ENCODE measurements at places on chromosomes 4 and X.

- no peak for DNase-seq
These were observed 44.3 kb upstream of the DCLK2 start for GRCh38 chr4:150033901-150034300.

DNA sequence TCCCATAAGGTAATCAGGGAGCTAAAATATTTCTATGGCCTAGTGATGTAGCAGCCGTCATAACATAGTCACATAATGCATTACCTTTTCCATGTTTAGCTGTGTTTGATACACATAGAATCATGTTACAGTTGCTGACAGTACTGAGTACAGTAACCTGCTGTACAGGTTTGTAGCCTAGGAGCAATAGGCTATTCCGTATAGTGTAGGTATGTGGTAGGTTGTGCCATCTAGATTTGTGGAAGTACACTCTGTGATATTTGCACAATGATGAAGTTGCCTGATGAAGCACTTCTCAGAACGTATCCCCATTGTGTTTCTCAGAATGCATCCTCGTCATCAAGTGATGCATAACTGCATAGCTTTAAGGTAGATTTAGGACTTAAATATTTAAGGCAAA is 495.6 kb upstream of the ZFP42 start:
- DNase-seq = no peak

GRCh38 chrX:78687586-78687985 is 28.5 kb upstream of the RTL3 start:
- no peak for DNase-seq

DNA sequence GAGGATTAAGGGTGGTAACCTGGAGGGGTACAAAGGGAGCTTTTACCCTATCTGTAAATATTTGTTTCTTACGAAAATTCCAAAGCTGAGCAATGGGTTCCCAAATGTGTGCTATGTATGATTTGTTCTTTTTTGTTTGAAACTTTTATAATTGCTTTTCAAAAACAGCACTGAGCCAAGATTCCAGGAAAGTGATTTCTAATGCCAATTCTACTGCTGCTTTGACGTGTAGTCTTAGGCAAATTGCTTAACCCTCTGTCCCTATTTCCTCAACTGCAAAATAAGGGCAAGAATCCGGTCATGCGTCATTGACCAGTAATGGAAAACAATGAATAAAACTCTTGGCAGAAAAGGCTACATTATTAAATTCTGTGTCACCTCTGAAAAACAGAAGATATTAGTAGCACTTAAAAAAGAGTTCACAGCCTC is 454.7 kb downstream of the IL15 start:
- peak; percentile 4 for DNase-seq

DNA sequence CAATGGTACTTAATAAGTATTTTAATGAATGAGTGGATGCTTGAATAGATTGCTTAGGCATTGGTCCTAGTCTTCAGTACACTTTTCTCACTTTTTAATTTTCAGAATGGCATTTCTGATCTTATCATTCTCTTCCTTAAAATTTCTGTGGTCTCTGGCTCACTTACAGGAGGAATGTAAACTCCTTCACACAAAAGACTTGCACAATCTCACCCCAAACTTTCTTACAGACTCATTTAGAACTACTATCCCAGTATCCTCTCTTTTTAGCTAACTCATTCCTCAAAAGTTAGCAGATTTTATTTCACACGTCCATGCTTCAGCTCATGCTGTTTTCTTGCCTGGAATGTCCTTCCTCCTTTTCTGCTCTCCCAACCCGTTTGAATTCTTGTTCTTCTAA is 350.1 kb downstream of the GRXCR1 start:
- no peak for DNase-seq

DNA sequence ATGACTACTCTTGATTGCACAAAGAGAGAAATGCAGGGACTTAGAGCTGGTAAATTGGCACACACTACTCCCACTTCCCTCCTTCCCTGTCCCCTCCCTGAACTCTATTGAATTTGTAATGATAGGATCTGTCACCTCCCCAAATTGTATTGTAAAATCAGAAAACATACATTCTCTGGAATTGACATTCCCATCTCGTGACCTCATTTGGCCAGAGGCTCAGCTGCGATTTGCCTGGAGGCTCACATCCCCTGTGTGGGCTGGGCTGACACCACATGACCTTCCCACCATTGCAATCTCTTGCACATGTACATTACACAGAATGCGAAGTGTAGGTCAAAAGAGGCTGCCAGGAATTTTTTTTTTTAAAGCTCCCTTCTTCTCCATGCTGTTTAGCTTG is 172.1 kb downstream of the MID1IP1 start:
- no peak for DNase-seq

DNA sequence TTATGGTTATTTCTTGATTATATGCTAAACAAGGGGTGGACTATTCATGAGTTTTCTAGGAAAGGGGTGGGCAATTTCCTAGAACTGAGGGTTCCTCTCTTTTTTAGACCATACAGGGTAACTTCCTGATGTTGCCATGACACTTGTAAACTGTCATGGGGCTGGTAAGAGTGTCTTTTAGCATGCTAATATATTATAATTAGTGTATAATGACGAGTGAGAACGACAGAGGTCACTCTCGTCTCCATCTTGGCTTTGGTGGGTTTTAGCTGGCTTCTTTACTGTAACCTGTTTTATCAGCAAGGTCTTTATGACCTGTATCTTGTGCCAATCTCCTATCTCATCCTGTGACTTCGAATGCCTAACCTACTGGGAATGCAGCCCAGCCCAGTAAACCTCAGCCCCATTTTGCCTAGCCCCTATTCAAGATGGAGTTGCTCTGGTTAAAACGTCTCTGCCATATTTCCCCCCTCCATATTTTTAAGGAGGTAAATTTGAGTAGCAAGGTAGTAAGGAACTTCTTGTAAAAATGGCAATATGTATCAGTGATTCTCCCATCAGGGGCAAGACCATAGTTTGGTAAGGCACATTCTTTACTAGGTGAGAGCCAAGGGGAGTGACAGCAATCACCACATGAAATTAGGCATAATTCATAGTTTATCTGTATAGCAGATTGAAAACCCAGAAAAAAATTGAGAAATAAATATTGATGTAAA is 2.6 kb downstream of the CXCL2 start:
- DNase-seq = no peak

DNA sequence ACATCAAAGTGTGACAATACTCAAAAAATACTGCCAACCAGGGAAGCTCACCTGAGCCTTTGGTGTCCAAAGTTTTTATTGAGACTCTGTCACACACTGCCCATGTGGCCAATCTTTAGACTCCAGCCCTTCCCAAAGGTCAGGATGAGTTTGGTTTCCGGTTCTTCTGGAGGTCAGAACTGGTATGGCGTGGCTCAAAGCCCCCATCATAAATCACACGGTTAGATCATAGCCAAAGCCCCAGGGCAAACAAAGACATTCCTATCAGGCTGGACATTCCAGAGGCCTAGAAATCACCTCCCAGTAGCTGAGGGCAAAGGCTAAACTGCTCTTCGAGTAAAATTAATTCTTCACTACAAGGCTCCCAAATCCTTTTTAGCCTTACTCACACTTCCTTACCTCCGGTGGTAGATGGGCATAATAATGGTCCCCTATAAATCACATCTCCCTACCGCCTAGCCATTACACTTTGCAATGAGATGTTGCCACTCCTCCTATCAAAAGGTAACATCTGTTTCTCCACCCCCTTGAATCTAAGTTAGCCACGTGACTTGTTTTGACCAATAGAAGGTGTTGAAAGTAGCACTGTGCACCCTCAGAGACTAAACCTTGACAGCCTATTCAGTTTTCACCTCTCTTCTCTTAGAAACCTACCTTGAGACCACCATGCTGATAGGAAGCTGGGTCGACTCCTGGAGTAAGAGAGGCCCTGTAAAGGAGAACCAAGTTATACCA is 137.8 kb upstream of the DUSP21 start:
- no peak for DNase-seq

DNA sequence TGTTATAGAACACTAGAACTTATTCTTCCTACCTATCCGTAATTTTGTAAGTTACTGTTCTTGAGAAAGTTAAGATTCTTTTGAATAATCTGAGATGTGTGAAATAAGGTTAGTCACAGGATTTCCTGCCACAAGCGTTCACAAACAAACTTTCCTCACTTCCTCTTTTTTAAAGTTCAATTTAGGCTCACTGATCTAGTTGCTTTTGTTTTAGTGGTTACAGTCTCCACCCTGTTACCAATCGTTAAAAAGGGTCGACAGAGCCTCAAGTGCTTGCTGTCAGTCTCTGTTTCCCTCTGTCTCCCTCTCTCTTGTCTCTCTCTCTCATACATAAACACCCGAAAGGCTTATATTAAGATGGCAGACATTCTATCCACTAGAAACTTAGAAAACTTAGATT is 35.9 kb upstream of the STK26 start:
- DNase-seq = no peak

DNA sequence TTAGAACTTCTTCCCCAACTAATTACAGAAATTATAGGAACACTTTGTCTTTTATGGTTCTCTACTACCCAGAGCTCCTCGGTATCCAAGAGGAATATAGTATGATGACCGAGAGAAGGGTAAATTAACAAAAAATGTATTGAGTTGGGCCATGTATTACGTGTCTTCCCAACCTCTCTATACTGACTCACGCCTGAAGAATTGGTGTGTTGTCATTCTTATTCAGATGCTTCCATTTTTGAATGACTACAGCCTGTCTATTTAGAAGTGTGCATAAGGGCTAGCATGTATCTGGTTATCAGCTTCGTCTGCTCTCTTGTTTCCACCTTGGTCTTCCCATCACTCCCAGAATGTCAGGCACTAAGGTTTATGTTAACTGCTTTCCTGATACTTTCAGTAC is 24.5 kb upstream of the SCD5 start:
- no peak for DNase-seq

DNA sequence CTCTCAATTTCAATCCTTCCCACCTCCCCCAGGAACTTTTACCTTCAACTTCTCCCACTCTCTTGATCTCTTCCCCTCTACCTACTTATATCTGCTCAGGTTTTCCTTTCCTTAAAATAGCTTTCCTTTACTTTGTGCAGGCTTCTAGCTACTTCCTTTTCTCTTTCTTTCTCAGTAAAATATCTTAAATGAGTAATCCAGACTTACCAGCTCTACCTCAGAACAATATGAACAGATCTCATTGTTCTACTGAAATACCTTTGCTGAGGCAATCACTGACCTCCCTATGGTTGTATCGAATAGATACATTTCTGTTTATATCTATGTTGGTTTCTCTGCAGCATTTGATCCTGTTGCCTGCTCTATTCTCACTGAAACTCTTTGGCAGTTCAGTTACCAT is 86.7 kb upstream of the WDR44 start:
- no peak for DNase-seq

- DNase-seq = peak; percentile 80
These were observed 1.1 kb downstream of the AVPR2 start for GRCh38 chrX:153905481-153906095.

GRCh38 chr4:20684852-20685763 is 15.2 kb upstream of the PACRGL start:
- DNase-seq = no peak

DNA sequence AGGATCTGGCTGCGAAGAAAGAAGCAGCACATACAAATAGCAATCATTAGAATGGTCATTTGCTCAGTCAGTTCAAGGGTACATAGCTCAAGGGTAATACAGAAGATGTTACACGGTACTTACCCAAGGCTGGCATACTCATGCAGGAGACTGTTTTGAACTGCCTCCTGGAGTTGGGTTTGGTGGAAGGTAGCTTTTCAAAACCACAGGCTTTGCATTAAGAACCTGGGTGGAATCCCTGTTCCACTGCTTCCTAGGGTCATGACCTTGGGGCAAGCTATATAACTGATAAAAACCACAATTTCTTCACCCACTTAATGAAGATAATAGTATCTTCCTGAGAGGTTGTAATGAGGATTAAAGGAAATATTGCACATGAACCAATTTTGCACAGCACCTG is 36.5 kb downstream of the TBC1D9 start:
- DNase-seq = no peak

DNA sequence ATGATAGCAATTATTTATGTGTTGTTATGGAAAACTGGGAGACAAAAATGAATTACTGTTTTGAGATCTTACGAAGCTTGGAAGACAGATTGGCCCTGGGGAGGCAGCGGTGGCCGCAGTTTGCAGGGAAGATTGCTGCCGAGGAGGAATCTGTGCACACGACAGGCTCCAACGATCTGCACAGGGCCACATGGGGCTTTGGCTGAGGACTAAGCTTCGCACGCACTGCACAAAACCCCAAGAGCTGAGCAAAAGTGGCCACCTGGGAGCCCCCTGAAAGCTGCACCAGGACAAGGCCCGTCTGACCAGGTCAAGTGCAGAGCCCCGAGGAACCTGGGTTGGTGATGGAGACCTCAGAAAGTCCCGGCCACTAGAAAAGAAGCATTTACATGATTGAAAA is 5.2 kb upstream of the PDE6B start:
- DNase-seq = no peak

DNA sequence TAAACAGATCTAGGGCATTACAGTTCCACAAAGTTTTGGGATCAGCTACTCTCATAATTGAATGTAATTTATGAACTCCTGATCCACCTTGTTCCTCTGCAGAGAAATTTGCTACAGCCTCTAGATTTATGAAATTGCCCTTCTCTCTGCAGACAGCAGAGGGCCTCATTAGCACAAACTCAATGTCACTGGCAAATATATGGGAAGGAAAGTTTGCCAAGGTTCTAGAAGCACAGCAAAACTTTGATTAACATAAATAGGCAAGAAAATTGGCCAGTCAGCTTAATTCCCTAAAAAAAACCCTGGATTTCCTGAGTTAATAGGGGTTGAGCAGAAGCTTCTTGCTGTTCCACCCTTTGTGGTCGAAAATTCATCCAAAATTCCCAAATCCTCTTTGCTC is 31.5 kb downstream of the PRPS1 start:
- no peak for DNase-seq

- DNase-seq = no peak
These were observed 73.6 kb upstream of the ELOVL6 start for GRCh38 chr4:110271986-110272385.

DNA sequence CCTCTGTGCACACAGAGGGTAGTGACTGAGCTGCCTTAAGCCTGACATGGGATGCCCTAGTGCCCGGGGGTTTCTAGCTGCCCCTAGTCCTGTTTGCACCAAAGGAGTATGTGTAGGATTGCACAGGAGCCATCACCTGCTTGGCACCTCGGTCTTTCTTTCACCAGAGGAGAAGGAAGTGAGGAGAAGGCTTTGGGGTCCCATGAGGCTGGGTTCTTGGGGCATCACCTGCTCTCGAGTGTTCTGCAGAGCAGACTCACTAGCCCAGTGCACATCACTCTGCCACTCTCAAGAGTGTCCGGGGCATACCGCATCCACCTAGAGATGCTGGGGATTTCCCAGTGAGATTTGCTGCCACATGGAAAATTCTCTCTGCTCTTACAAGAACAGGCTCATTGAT is 40.5 kb upstream of the GPR78 start:
- no peak for DNase-seq
